ENCODE measurements at places on chromosomes 4 and X. TPM values are rescaled to one million over a fixed set of nuclear protein-coding genes. Genes with fewer than 3 reads are reported as not detected.

PDLIM3 gene
- 12.5 TPM for total RNA-seq

CFI gene
- 202 TPM for total RNA-seq

MGARP gene
- 0.72 TPM for total RNA-seq

SCML1 gene
- total RNA-seq = 12.3 TPM

CFAP299 gene
- total RNA-seq = not detected

GPR50 gene
- not detected for total RNA-seq

SPIN3 gene
- total RNA-seq = 5.4 TPM

NPNT gene
- 0.23 TPM for total RNA-seq

CSN1S1 gene
- total RNA-seq = not detected
